ENCODE measurements at places on chromosomes 2 and 18.

DNA sequence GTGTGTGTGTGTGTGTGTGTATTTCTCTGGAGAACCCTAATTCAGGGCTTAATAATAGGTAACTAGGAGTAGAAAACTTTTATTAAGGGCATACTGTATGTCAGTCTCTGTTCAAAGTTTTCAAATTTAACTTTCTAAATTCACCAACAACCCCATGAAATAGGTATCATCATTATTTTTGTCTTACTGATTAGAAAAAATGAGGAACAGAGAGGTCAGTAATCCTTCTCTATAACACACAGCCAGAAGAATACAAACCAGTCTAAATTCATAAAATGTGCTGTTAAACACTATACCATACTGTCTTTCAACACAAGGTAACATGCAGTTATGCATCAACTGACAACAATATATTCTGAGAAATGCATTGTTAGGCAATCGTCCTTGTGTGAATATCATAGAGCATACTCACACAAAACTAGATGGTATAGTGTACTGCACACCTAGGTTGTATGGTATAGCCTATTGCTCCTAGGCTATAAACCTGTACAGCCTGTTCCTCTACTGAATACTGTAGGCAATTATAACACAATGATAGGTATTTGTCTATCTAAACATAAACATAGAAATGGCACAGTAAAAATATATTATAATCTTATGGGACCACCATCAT, 143.1 kb downstream of the PTH2R start:
- no peak for DNase-seq

DNA sequence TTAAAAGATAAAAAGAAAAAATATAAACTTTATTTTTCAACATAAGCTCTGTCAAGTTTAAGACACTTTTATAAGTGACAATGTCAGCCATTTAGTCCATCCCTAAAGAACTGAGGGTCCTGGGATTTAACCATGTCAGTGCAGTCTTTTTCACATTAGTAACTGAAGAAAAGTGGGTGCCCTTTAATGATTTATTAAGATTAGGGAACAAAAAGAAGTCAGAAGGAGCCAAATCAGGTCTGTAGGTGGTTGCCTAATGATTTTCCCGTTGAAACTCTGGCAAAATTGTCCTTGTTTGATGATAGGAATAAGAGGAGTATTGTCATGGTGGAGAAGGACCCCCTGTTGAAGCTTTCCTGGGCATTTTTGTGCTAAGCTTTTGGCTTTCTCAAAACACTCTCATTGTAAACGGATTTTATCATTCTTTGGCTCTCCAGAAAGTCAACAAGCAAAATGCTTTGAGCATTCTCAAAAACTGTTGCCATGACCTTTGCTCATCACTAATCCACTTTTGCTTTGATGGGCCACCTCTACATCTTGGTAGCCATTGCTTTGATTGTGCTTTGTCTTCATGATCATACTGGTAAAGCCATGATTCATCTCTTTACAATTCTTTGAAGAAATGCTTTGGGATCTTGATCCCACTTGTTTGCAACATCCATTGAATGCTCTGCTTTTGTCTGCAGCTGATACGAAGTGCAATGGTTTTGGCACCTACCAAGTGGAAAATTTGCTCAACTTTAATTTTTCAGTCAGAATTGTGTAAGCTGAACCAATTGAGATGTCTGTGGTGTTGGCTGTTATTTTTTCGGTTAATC, 22.0 kb downstream of the TSPYL6 start:
- no peak for DNase-seq

GRCh38 chr2:85905187-85905666, 16.4 kb upstream of the ST3GAL5 start:
- no peak for DNase-seq

GRCh38 chr2:46874236-46874929, 41.2 kb downstream of the MCFD2 start:
- no peak for DNase-seq

GRCh38 chr2:237919593-237919992, 47.2 kb upstream of the UBE2F start:
- DNase-seq: no peak

- DNase-seq: no peak
These were observed 55.6 kb upstream of the FOSL2 start for GRCh38 chr2:28336982-28337627.

GRCh38 chr2:206915121-206915520, 24.2 kb upstream of the CPO start:
- DNase-seq: peak; percentile 77

DNA sequence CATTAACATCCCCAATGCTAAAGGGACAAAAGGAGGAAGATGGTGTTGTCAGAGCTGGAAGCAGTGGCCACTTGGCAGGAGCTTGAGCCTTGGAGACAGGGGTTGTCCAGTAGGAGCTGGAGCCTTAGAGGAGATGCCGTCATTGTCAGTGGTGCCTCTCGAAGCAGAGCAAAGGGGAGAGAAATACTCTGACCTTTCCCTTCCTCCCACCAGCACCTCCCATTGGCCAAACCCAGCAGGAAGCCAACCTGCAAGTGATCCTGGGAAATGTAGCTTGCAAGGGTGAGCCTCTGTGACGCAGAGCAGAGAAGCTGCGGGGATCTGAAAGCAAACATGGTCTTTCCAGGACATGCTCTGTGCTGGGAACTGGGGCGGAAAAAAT, 33.7 kb upstream of the MRPL19 start:
- no peak for DNase-seq

DNA sequence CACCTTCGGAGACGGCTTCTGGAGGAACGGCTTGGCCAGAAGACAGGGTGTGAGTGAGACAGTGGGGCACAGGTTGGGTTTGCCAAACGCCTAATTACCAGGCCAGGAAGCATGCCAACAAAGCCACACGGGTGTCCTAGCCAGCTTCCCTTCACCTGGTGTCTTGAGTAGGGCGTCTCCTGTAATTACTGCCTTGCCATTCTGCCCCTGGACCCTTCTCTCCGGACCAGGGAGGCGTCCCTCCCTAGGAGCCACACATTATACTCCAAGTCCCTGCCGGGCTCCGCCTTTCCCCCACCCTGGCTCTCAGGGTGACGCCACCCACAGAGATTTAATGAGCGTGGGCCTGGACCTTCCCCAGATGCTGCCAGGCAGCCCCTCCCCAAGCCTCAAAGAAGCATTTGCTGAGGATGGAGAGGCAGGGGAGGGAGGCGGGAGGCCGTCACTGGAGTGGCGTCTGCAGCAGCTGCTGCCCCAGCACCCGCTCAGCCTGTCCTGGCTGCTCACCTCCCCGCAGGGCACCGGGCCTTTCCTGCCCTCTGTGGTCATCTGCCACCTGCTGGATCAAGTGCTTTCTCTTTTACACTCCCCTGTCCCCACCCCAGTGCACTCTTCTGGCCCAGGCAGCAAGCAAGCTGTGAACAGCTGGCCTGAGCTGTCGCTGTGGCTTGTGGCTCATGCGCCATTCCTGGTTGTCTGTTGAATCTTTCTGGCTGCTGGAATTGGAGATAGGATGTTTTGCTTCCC, 20.7 kb downstream of the FOSL2 start:
- no peak for DNase-seq

- no peak for DNase-seq
These were observed 44.8 kb upstream of the UBE2F start for GRCh38 chr2:237921967-237922492.

GRCh38 chr2:28347596-28347995, 45.1 kb upstream of the FOSL2 start:
- DNase-seq: no peak

- DNase-seq: no peak
These were observed 50.4 kb downstream of the UXS1 start for GRCh38 chr2:106143495-106144215.

GRCh38 chr2:224904381-224904780, 137.9 kb downstream of the DOCK10 start:
- DNase-seq: no peak

DNA sequence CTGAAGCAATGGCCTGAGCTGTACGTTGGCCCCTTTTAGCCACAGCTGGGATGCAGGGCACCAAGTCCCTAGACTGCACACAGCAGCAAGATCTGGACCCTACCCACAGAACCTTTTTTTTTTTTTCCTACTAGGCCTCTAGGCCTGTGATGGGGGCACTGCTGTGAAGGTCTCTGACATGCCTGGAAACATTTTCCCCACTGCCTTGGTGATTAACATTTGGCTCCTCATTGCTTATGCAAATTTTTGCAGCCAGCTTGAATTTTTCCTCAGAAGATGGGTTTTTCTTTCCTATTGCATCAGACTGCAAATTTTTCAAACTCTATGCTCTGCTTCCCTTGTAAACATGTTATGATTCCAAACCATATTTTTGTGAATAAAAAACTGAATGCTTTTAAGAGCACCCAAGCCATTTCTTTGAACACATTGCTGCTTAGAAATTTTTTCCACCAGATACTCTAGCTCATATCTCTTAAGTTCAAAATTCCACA, 33.5 kb downstream of the PDE1A start:
- no peak for DNase-seq

GRCh38 chr2:168935810-168936581, 34.9 kb downstream of the G6PC2 start:
- DNase-seq: peak; percentile 4

DNA sequence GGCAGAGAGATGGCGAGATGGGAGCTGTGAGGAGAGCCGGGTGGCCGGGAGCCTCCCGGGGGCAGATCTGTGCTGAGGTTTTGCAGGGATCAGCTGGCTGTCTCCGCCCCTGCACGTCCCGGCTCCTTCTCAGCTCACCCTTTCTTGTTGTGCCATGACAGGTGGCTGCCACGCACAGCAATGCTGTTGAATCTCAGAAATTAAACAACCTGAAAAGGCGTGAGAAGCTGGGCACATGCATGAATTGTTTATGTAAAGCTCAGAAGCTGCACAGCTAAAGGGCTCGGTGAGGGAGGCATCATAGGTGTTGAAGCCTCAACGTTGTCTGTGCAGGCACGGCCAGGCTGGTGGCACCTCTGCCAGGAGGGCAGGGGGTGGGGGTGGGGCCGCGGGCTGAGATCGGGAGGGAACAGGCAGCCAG, 858 bp upstream of the RTP5 start:
- DNase-seq: no peak

DNA sequence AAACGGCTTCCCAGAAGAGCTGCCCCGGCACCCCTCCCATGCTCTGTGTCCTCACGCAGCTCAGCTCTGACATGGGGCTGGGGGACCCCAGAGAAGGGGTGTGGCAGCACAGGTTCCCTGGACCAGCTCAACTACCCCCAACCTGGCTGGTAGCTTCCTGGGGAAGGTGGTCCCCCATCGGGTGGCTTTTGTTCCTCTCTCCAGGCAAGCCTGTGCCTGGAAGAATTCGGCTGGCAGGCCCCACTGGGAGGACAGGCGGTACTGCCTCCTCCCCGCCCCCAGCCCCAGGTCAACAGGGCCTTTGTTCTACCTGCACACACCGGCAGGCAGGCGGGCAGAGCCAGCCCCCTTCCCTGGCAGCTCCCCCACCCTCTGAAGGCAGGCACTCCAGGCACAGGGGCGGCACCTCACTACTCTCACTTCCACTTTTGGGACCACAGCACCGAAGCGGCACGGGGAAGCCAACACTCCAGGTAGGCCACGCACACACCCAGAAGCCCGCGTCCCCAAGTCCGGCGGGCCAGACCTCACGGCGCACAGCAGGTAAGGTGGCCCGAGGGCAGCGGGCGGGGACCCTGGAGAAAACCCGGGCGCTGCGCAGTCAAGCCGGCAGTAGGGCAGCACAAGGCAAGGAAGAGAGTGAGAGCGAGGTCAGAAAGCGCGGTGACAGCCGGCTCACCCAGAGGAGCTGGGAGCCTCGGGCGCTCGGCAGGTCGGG, 1.3 kb downstream of the HS6ST1 start:
- no peak for DNase-seq

GRCh38 chr2:120128216-120128615, 95.0 kb downstream of the TMEM185B start:
- no peak for DNase-seq

DNA sequence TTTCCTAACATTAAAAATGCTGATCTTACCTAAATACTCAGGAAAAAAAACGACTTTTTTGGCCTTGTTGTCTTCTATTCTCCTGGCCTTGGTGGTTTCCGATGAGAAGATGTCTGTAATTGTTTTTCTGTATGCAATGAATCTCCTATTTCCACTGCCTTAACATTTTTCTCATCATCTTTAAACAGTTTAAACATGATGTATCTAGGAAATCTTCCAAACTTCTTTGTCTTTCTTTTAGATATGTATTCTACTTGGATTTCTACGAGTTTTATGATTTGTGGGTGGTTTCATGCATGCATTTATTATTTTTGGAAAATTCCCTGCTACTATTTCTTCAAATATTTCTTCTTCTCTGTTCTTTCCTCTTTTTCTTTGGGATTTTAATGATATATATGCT, 288.6 kb upstream of the GYPC start:
- no peak for DNase-seq

DNA sequence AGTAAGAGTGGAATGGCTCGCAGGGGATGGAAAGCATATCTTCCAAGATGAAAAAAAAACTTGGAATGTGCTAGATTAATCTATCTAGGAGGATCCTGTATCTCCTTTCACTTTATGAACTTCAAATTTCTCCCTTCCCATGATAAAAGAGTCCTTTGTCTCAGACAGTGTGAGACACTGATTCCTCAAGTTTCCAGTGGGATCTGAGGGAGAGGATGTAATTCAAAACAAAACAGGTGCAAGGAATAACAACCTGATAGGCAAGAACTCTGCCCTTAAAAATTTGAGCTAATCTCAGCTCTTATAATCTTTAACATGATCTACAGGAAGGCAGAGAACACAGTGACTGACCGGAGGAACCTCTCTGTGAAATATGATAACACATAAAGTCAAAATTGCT, 162.0 kb upstream of the ZFP36L2 start:
- no peak for DNase-seq

- no peak for DNase-seq
These were observed 3.5 kb downstream of the RSAD2 start for GRCh38 chr2:6881046-6881445.

GRCh38 chr2:171084128-171084527, 76.6 kb downstream of the TLK1 start:
- DNase-seq: no peak

- no peak for DNase-seq
These were observed 27.8 kb downstream of the ANKRD62 start for GRCh38 chr18:12121175-12122042.

DNA sequence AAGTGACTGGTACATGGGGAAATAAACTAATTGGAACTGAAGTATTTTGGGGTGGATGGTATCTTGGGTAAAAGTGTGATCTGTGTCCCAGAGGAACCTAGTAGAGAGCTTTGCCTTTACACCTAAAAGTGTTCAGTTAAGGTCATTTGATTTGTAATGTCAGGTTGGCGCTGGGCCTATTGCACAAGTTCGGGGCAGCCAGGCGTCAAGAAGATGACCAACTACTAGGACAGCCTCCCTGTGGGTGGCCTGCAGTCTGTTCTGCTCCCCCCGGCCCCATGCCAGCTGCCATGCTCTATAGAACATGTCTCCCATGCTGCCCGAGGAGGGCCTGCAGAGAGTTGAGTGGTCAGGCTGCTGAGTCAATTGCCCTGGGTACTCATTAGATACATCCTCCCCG, 10.1 kb downstream of the RRM2 start:
- DNase-seq: no peak

All from NCI-H226 (cell line).